Smooth muscle cell of the brain vasculature (primary cell): ENCODE measurements at places on chromosomes 6 and 20.

DNA sequence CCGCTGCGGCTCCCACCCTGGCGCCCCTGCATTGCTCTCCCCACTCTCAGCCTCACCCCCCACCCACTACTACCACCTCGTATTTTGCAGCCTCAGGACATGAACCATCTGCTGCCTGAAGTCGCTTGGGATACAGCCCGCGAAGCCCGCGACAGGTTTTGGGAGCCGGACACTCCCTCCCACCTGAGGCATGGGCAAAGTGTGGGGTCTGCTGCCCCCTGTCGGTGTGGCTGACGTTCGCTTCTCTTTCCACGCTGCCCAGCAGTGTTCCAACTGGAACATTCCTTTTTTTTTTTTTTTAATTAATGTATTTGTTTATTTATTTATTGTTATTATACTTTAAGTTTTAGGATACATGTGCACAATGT is 15.3 kb upstream of the LPA start:
- DNase-seq, result no peak

- no peak for DNase-seq
Measured at GRCh38 chr20:47380481-47380880, 24.0 kb upstream of the ZMYND8 start.

DNA sequence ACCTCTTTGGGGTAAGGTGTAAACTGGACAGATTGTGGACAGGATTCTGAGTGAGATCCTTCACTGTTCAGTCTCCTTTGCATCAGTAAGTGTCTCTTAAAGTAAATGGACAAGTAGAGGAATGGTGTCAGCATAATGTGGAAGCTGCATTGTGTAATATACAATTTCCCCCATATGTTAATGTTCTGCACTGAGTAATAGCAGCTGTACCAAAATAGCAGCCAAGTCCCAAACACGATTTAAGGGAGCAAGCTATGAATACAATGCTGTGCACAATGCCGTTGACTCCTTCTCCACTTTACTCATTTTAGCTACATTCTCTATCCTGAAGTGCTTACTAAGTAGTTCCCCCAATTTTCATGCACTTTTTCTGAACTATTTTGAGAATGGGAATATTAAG is 21.1 kb upstream of the TRIM26 start:
- DNase-seq, result no peak

- peak; percentile 51 for DNase-seq
Measured at GRCh38 chr6:37134396-37135191, 35.4 kb upstream of the PIM1 start.

GRCh38 chr6:46353528-46353927 is 137.7 kb downstream of the RCAN2 start:
- no peak for DNase-seq
